ENCODE measurements at places on chromosomes 6 and 20.

DNA sequence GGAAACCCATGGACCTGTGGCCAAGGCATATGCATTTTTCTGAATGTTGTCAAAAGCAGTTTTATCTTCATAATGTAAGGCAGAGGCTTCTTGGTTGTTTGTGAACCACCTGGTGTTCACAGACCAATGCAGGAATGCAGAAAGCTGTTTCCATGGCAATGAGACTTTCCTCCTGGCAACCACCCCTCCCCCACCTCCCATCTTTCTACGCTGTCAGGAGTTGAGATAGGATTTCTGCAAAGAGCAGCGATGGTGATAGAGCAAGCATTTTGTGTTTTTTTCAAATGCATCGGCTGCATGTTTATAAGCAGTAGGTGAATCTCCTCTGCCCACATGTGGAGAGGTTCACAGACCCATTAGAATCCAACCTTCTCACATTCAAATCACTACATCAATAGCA, 114.1 kb upstream of the SMLR1 start:
- no peaks in the 10 kb centered on the region for H3K36me3 ChIP-seq
- H3K27me3 ChIP-seq, result no peaks in the 10 kb centered on the region
- peak overlapping the region; percentile 30 for H3K4me3 ChIP-seq

GRCh38 chr20:57941604-57942381, 232.0 kb upstream of the PMEPA1 start:
- H3K4me1 ChIP-seq, result no peaks in the 10 kb centered on the region
- H3K27me3 ChIP-seq, result no peaks in the 10 kb centered on the region
- no peak overlapping the region for H3K4me3 ChIP-seq

DNA sequence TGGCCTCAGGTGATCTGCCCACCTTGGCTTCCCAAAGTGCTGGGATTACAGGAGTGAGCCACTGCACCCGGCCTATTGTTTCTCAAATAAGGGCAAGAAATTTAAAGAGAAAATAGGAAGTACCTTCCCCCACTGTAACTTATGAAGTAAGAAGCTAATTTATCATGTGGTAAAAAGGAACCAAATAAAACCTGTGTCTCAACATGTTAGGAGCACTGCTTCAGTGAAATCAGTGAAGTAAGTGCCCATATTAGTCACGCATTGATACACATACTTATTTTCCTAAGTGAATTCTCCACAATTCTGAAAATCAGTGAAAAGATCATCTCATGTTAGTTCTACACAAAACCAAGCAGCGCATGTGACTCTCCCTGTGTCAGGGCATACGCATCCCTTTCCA, 14.2 kb upstream of the LPA start:
- H3K36me3 ChIP-seq, result no peaks in the 10 kb centered on the region
- DNase-seq, result no peak
- no peaks in the 10 kb centered on the region for H3K27me3 ChIP-seq

- H3K36me3 ChIP-seq, result no peaks in the 10 kb centered on the region
- no peak overlapping the region for H3K4me3 ChIP-seq
- no peak overlapping the region for H3K27ac ChIP-seq
- no peaks in the 10 kb centered on the region for H3K27me3 ChIP-seq
- no peaks in the 10 kb centered on the region for H3K4me1 ChIP-seq
Observed at GRCh38 chr6:38603966-38604365, 35.8 kb downstream of the BTBD9 start.

- H3K27ac ChIP-seq, result no peak overlapping the region
- H3K4me1 ChIP-seq, result no peaks in the 10 kb centered on the region
- peak; percentile 72 for DNase-seq
- H3K27me3 ChIP-seq, result peaks cover 2% of the 10 kb centered on the region
- no peaks in the 10 kb centered on the region for H3K36me3 ChIP-seq
Observed at GRCh38 chr6:109977791-109978173, 329 bp upstream of the GPR6 start.

DNA sequence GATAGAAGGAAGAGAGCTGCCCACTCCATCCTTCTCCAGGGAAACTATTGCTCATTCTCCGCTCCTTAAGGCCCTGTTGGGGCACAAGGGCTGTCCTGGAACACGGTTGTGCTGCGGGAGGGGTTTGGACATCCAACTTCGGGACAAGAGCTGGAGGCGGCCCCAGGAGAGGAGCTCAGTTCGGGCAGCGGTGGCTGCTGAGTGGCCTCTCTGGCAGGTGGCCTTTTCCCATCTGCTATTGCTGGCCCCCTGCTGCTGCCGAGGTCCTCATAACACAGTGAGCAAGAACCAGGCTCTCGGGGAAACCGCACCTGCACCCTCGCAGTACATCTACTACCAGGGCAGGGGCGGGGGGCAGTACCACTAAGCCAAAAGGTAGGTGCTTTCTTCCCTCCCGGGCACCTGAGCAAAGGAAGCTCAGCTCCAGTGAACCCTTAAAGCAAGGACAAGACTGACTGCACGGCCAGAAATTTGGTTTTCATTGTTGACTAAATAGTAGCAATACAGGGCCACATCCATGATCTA, 63.7 kb downstream of the PSMG4 start:
- H3K4me1 ChIP-seq, result peaks cover 6% of the 10 kb centered on the region
- peaks cover 13% of the 10 kb centered on the region for H3K36me3 ChIP-seq
- no peaks in the 10 kb centered on the region for H3K27me3 ChIP-seq
- DNase-seq, result no peak
- H3K4me3 ChIP-seq, result no peak overlapping the region
- no peak overlapping the region for H3K27ac ChIP-seq

GRCh38 chr6:101090281-101090680, 209.2 kb upstream of the ASCC3 start:
- H3K27me3 ChIP-seq, result no peaks in the 10 kb centered on the region
- no peak overlapping the region for H3K4me3 ChIP-seq
- H3K27ac ChIP-seq, result no peak overlapping the region
- no peak for DNase-seq

DNA sequence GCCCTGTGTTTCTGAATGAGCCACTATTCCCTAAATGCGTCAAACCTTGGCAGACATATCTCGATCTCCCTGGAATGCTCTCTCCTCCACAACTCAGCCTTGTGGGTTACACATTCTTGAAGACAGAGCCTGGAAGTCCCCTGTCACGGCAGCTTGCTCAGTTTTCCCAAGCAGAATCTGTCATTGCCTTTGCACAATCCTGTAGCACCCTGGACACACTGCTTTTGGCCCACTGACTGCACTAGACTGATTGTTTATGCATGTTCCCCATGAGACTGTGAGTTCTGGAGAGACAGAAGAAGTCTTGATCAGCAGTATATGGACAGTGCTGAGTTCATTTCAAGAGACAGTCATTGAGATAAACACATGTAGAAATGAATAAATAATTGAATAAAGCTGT, 406.7 kb downstream of the CD83 start:
- no peak overlapping the region for H3K27ac ChIP-seq
- DNase-seq, result no peak
- no peaks in the 10 kb centered on the region for H3K4me1 ChIP-seq
- no peaks in the 10 kb centered on the region for H3K27me3 ChIP-seq
- no peak overlapping the region for H3K4me3 ChIP-seq
- H3K36me3 ChIP-seq, result peaks cover 6% of the 10 kb centered on the region

DNA sequence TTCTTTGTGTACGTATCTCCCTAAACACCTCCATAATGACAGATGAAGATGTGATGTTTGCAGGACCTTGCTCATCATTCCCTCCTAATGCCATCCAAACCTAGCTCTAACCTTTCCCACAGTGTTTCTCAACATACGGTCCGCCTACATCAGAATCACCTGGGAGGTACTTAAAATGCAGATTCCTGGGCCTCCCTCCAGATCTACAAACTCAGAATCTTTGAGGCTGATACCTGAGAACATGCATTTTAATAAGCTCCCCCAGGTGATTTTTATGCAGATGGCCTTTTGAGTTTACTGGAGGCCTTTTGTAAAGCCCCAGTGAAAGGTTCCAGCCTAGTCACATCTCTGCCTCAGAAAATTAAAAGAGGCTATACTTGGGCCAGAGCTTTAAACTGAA, 40.5 kb downstream of the METTL24 start:
- no peak for DNase-seq
- H3K36me3 ChIP-seq, result no peaks in the 10 kb centered on the region
- H3K4me1 ChIP-seq, result no peaks in the 10 kb centered on the region
- H3K27me3 ChIP-seq, result no peaks in the 10 kb centered on the region

GRCh38 chr6:22657352-22657980, 88.1 kb downstream of the HDGFL1 start:
- no peaks in the 10 kb centered on the region for H3K27me3 ChIP-seq
- no peaks in the 10 kb centered on the region for H3K36me3 ChIP-seq
- no peak overlapping the region for H3K27ac ChIP-seq
- no peak overlapping the region for H3K4me3 ChIP-seq
- 0 out of 2 replicates have a peak, but pooled peaks cover 3% of the 10 kb centered on the region for H3K4me1 ChIP-seq
- no peak for DNase-seq

- H3K4me1 ChIP-seq, result no peaks in the 10 kb centered on the region
- H3K27ac ChIP-seq, result no peak overlapping the region
- peak; percentile 8 for DNase-seq
- H3K4me3 ChIP-seq, result no peak overlapping the region
- H3K36me3 ChIP-seq, result peaks cover 14% of the 10 kb centered on the region
- H3K27me3 ChIP-seq, result no peaks in the 10 kb centered on the region
Observed at GRCh38 chr6:5759571-5759970, 247.2 kb downstream of the NRN1 start.

GRCh38 chr6:109964949-109965348, 13.2 kb upstream of the GPR6 start:
- H3K4me1 ChIP-seq, result no peaks in the 10 kb centered on the region
- DNase-seq, result no peak
- peaks cover 5% of the 10 kb centered on the region for H3K36me3 ChIP-seq
- H3K4me3 ChIP-seq, result no peak overlapping the region

DNA sequence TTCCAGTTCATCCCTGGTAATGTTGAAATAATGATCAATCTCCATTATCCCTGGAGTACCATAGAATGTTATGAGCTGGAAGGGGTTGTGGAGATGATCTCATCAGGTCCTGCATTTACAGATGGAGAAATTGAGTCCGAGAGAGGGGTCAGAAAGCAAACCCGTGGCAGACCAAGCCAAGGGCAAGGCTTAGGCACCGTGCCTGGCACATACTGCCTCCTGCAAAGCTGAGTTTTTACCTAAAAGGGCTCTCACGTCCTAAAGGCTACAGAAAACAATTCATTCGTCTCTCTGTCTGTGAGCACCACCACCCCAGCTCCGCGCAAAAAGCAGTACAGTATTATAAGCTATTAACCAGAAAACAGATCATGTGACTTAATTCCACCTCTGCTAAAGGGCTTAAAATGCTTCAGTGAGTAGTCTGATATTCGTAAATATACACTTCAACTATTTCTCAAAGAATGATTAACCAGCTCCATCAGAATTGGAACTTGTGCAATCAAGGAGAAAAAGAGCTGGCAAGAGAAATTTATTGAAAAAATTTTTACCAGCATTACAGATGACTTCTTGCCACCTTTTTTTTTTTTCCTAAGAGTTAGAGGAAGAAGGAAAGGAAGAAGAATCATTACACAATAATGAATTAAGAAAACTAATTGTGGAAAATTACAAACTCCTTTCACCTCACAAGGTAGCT, 3.4 kb upstream of the PARD6B start:
- peaks cover 2% of the 10 kb centered on the region for H3K4me1 ChIP-seq
- H3K4me3 ChIP-seq, result no peak overlapping the region
- no peaks in the 10 kb centered on the region for H3K27me3 ChIP-seq
- H3K27ac ChIP-seq, result no peak overlapping the region
- peak; percentile 6 for DNase-seq
- H3K36me3 ChIP-seq, result no peaks in the 10 kb centered on the region
